T-cell (primary cell): ENCODE measurements at places on chromosomes 1 and 21.

- DNase-seq, result no peak
These were observed 672.5 kb downstream of the KIF26B start for GRCh38 chr1:245827301-245827700.

GRCh38 chr1:7916501-7916830, 24.2 kb downstream of the TNFRSF9 start:
- no peak for DNase-seq

- DNase-seq, result no peak
These were observed 12.9 kb downstream of the FAM177B start for GRCh38 chr1:222749927-222750326.

GRCh38 chr1:112043901-112044300, 54.4 kb upstream of the KCND3 start:
- no peak for DNase-seq

DNA sequence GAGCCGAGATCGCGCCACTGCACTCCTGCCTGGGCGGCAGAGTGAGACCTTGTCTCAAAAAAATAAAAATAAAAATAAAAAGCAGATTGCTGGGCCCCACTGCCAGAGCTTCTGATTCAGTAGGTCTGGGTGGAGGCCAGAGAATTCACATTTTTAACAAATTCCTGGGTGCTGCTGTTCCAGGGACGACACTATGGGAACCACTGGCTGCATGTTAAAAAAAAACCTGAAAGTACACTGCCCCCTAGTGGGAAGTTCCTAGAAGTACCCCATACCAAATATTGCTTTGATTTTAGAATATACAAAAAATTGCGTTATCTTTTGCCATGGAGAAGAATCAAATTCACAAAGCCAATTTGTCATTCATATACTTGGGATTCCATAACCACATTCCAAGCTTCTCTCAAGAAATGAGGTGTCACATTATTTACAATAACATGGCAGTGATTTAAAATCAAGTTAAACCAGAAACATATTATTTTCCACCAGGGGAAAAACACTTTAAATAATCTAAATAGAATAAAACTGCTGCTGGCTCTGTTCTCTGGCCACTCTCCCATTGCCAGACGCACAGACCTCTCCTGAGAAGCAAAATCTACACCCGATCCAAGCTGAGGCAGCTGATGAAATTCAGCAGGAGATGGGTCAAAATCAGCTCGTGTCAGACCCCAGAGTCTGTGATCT, 27.4 kb downstream of the SYF2 start:
- no peak for DNase-seq

DNA sequence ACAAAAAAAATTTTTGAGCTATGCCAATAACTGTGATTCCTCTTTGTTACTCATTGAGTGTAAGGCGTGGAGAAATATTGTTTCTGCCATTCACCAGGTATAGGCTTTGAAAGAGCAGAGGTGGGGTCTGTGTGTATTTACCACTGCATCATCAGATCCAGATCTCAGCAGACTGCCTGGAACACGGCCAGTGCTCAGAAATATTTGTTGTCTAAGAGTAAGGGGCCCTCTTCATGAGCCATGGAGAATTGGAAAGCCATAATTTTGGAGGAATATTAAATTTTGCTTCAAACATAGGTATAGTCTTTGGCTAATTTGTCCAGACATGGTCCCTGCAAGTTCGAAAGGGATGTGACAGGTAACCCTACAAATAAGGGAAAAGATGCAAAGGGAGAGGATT, 231.3 kb upstream of the IRF2BP2 start:
- DNase-seq, result no peak

GRCh38 chr1:67339623-67340343, 32.1 kb downstream of the IL12RB2 start:
- DNase-seq, result no peak

DNA sequence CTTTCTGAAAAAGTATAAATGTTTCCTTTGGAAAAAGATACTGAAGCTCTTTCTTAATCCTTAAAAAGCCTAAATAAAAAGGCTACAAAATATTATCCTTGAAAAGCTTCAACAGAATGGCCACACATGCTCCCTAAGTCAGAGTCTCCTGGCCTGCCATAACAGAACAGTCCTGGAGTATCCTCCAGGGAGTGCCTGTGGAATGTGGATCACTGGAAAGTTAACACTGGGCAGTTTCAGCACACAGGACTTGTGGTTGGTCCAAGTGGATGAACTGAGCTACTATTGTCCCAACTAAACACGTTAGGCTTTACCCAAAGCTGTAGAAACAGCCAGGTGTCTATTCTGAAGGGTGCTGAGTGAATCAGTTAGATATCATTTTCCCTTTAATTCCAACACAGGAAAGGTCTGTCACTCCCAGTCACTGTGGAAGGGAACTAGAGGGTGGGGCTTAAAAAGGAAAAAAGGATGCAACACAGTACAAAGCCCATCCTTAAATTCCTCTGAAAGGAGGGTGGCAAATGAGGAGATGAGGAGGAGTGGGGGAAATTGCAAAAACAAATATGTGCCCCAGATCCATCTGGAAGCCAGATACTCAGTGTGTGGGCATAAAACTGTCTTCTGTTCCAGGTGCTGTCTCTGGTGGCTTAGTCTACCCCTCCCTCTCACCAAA, 196.3 kb upstream of the SPAG17 start:
- no peak for DNase-seq

DNA sequence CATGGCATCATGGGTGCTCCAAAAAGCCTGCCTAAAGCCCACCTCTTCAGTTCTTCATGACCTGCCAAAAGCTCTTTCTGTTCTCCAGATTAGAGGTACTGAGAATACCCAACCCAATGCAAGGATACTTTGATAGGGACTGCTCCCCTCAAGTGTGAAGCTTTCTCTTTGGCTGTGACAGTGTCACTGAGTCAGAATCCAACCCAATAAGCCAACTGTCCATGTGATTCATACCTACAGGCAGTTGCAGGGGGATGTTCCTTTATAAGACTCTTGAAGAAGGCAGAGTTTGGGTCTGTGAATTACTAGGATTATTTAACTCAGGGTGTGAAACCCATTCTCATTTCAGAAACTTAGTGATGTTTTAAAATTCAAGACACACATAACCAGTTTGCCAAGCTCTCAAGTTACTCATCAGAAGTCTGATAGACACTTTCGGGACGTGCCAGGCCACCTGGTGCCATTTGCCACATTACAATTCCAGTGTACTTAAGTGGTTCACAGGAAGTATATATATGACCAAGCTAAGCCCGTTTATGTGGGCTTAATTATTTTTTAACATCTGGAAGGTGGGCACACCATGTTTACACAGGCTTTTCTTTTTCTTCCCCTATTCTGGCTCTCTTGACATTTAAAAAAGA, 265.8 kb downstream of the NFIA start:
- DNase-seq, result no peak

DNA sequence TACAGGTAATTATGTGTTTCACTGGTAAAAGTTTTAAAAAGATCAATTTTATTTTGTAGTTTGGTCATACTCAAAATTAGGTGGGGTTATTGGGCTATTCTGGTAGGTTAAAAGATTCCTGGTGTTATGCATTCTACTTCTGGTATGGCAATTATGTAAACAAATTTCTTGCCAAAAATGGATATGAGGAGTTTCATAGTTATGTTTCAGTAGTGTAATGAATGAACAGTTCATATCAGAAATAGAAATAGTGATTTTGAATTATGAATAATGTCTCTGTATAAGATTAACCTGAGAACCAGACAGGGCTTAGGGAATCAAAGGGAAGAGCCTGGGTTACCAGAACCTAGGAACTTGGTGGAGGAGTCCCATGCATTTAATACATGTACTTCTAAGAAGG, 15.9 kb downstream of the ATF6 start:
- no peak for DNase-seq

DNA sequence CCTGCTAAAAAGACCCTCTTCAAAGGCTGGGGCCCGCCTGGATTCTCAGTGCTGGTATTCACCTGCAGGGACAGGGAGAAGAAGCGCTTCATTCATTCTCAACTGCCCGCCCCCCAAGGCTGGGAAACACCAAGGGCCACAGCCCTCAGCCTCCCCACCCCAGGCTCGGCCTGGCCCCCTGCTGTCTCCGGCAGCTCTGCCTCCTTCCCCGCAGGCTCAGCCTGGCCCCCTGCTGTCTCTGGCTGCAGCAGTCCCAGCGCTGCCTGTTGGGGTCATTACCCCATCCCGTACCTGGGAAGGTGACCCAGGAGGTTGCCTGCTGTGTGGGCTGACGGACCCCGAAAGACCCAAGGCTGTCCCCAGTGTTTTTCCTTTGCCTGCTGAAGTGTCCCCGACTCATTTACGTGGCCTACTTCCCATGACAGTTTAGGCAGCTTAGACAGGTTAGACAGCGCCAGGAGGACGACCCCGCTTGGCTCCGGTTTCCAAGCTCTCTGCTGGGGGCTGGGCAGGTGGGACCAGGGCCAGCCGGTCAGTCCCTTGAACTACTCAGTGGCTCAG, 22.9 kb upstream of the CLSTN1 start:
- no peak for DNase-seq

- no peak for DNase-seq
These were observed 115.7 kb upstream of the UBE2U start for GRCh38 chr1:64087768-64088167.

DNA sequence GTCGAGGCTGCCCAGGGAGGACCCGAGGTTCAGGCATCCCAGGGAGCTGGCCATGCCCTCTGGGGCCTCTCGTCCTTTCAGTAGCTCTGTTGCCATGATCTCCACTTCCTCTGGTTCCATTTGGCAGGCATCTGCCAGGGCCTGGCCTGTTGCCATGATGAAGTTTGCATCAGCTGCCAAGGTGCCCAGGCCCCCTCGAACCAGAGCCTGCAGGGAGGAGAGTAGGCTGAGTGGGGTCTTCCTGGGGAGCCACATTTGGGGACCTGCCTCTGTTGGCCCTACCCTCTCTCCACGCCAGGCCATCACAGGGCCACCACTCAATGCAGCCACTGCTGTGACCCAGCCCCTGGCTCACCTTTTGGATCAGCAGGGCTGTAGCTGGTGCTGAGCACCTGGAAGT, 16.4 kb upstream of the KIF21B start:
- no peak for DNase-seq

GRCh38 chr1:67431869-67432578, 1.8 kb upstream of the SERBP1 start:
- no peak for DNase-seq

DNA sequence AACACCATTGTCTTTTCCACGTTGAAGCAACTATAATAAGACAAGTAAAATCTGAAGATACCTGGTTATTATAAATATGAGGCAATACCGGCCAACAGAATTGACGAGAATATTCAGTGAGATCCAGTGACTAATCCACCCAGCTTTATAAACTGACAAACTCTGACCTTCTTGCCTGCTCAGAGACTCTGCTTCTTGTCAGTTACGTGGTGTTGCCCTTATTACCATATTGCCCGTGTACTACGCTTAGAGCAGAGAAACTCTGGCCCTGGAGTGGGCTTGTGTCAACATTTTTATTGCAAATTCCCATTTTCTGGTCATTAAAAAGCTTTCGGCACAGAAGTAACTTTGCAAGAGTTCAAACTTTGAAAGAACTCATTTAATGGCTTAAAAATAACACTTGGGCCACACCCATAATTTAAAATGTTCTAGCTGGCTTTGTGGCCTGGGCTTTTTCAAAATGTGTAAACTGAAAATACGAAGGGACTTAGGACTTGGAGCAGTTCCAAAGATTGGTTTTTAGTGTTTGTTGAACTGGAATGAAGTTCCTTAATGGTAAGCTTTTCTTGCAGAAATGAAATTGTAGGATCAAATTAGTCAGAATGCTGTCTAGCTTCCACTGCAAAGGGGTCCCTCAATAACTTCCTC, 266.2 kb downstream of the LMO4 start:
- no peak for DNase-seq

- no peak for DNase-seq
These were observed 55.5 kb downstream of the SIM2 start for GRCh38 chr21:36754241-36754898.

DNA sequence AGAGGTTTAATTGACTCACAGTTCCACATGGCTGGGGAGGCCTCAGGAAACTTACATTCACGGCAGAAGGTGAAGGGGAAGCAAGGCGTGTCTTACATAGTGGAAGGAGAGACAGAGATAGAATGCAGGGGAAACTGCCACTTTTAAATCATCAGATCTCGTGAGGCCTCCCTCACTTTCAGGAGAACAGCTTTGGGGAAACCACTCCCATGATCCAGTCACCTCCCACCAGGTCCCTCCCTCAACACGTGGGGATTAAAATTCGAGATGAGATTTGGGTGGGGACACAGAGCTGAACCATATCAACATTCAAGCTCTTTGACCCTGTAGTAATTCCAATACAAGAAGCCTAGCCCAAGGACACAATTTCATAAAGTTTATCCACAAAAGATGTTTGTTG, 13.7 kb downstream of the PIGP start:
- DNase-seq, result no peak

DNA sequence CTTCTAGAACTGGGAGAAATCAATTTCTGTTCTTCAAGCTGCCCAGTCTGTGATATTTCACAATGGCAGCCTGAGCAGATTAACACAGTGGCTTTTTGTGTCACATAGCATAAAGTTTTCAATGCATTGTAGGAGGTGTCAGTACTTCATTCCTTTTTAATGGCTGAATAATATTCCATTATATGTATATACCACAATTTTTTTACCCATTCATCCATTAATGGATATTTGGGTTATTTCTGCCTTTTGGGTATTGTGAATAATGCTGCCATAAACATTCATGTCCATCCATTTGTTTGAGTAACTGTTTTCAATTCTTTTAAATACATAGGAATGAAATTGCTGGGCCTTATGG, 191.5 kb downstream of the SETD4 start:
- no peak for DNase-seq

DNA sequence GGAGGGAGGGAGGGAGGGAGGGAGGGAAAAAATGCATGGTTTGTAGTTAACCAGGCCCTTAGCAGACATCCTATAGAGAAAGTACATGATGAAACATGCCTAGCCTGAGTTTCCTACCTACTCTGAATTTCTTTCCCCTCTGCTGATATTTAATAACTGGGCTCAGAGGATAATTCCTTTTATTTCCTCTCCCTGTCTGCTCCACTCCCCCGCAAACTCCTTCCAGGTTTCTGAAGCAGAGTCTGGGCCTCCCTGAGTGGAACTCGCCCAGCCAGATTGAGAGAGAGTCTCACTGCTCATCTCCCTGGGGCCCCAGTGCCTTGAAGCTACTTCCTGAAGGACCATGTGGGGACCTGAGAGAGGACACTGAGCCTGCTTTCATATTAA, 111.9 kb upstream of the SLC44A3 start:
- DNase-seq, result no peak

DNA sequence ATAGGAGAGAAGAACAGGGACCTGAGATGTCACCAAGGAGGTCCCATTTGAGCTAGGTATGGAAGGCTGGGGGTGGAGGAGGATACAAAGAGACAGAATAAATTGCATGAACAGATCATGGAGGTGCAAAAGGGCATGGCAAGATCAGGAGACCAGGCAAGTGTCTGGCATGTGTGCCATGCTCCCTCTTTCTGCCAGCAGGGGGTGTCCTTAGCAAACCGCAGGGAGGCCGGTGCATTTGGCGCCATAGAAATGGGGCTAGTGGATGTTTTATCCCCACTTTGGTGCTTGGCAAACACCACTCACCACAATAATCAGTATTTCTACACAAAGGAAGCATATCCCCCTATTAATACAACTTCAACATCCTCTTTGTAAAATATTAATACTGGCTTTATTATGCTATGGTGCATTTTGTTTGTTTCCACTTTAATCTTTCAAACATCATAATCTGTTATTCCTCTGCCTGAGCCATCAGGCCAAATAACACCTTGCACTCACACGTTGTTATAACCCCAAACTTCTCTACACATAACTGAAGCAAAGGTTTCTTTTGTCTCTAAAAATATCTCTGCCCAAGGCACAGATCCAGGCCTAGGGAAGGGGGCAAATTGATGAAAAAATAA, 25.9 kb downstream of the S100A6 start:
- peak; percentile 63 for DNase-seq

GRCh38 chr1:2060072-2060471, 9.9 kb downstream of the PRKCZ start:
- no peak for DNase-seq

- DNase-seq, result no peak
These were observed at the start of gene THBS3 for GRCh38 chr1:155207806-155208540. Gene THBS3, minus strand, starts transcription at chr1:155207897. Its CDS starts 21 bp downstream, at chr1:155207876.
